ENCODE measurements at places on chromosomes 2 and 18.

DNA sequence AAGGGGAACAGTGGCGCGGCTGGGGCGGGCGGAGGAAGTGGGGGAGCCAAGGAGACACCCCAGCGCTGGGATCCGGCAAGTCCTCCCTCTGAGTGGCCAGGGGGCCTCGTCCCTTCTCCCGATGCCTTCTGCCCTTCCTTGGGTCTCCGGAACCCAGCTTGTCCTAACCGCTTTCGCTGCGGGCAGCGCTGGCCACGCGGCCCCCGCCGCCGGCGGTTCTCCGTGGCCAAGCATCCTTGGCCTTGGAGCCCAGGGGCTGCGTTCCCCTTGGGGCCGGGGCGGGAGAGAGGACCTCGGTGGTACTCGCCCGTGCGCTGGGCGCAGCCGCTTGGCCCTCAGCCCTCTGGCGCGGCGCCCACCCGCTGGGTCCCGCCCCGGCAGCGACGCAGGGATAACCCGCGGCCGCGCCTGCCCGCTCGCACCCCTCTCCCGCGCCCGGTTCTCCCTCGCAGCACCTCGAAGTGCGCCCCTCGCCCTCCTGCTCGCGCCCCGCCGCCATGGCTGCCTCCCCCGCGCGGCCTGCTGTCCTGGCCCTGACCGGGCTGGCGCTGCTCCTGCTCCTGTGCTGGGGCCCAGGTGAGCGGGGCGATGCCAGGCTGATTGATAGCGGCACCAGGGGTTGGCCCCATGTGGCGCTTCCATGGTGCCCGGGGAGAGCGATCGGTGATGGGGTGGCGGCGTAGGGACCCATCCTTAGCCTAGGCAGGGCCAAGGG, 128.7 kb downstream of the UXS1 start:
- DNase-seq, result no peak

DNA sequence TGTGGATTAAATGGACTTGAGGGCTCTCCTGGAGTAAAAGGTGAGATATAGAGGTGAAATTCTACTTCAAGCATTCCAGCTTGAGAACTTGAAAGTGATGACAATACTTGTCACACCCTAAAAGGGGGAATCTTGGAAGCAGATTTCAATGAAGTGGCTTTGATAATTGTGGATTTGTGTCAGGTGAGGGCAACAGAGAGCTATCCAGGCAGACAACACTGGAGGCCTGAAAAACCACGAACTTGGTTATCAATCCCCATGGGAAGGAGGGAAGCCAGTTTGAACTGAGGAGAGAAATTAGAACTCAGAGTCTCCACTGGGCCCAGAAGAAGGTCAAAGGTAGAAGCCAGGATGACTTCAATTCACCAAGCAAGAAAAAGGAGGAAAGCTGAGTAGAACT, 263.9 kb downstream of the FIGN start:
- no peak for DNase-seq

- no peak for DNase-seq
These were observed 85.9 kb downstream of the CBLN2 start for GRCh38 chr18:72458271-72458670.

GRCh38 chr2:178895872-178896271, 88.6 kb upstream of the TTN start:
- DNase-seq, result no peak

DNA sequence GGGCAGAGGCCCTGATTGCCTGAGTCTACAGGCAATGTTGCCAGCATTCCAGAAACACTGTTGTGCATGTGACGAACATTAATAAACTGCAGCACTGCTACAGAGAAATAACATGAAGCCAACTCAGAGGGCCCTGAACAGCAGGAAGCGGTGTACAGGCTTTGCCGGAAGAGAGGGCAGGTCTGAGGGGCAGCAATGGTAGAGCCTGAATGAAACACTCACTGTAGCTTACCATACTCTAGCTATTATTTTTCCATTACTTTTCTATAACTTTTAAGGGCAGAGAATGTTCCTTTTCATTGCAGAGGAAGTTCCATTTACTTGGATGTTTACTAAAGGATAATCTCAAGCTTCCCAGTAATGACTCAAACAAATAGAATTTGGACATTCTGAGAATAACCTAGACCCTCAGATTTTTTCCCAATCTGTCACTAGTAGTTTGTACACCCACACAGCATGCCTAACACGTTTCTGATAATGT, 150.4 kb downstream of the MTX2 start:
- no peak for DNase-seq

DNA sequence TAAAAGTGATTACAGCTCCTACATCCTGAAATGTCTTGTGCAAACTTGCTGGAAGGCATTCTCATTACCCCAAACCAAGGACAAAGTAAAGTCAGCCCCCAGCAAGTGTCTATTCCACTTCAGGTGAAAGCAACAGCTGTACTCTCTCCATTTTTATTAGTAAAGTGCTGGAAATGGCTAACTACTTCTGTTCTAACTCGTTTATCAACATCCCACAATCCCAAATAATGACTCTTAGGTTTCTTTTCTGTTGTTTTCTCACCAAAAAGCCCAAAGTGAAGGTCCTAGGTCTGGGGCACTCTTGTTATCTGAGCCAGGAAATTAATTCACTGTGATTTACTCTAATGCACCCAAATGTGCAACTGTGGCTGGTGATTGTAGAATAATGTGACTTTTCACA, 105.7 kb downstream of the LRRC30 start:
- no peak for DNase-seq

Data from NCI-H2227 treated with DMSO at 0.1 percent for 48 hours (cell line).